ENCODE measurements at places on chromosomes 11 and 22. TPM values are rescaled to one million over a fixed set of nuclear protein-coding genes. Genes with fewer than 3 reads are reported as not detected.

- DNase-seq = no peak
These were observed 26.3 kb downstream of the PRDM10 start for GRCh38 chr11:129976328-129976727.

DNA sequence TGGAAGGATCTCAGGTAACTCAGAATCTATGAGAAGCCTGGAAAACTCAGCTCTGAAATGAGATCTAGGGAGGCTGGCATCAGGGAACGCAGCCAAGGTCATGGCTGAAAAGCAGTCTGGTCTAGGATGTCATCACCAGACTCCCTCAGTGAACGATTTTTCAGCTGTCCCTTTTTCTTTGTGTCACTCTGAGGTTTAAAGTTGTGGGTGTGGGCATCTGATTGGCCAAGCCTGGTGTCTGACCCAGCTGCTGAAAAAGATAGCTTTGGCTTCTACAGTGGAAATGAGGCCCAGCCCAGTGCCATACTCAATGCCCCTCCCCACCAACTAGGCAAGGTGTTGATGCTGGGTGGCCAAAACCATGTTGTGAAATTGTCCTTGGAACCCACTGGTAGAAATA lies 14.5 kb downstream of the RPS3 start:
- DNase-seq = no peak

Gene INSC
- 0.93 TPM for polyA plus RNA-seq

- peak; percentile 44 for DNase-seq
These were observed 33.8 kb upstream of the SPON1 start for GRCh38 chr11:13928566-13929251.

Gene APLP2
- 461 TPM for polyA plus RNA-seq

Gene RAC2
- 5.7 TPM for polyA plus RNA-seq

Gene PAMR1
- 8.2 TPM for polyA plus RNA-seq
